Progenitor cell of endocrine pancreas (in vitro differentiated cells): ENCODE measurements at places on chromosomes 3 and 15. TPM values are rescaled to one million over a fixed set of nuclear protein-coding genes. Genes with fewer than 3 reads are reported as not detected.
A peak's percentile ranks its signal among the peaks of the same experiment; 100 is the strongest.

GRCh38 chr3:147886879-147887278 is 477.7 kb downstream of the ZIC1 start:
- H3K27me3 ChIP-seq = no peaks in the 10 kb centered on the region
- no peak overlapping the region for H3K4me3 ChIP-seq
- no peak overlapping the region for H3K27ac ChIP-seq
- peaks cover 1% of the 10 kb centered on the region for H3K36me3 ChIP-seq
- no peak for DNase-seq
- peaks cover 8% of the 10 kb centered on the region for H3K4me1 ChIP-seq

GRCh38 chr3:56629047-56629446 is 54.0 kb downstream of the TASOR start:
- DNase-seq = no peak
- H3K36me3 ChIP-seq = peaks cover 46% of the 10 kb centered on the region
- H3K4me3 ChIP-seq = peak overlapping the region; percentile 21
- H3K4me1 ChIP-seq = peaks cover 31% of the 10 kb centered on the region

- DNase-seq = no peak
- no peak overlapping the region for H3K4me3 ChIP-seq
- H3K27me3 ChIP-seq = no peaks in the 10 kb centered on the region
- H3K4me1 ChIP-seq = no peaks in the 10 kb centered on the region
- H3K27ac ChIP-seq = no peak overlapping the region
- peaks cover 100% of the 10 kb centered on the region for H3K36me3 ChIP-seq
These were observed 110.5 kb downstream of the SNRPN start for GRCh38 chr15:25065286-25065685.

DNA sequence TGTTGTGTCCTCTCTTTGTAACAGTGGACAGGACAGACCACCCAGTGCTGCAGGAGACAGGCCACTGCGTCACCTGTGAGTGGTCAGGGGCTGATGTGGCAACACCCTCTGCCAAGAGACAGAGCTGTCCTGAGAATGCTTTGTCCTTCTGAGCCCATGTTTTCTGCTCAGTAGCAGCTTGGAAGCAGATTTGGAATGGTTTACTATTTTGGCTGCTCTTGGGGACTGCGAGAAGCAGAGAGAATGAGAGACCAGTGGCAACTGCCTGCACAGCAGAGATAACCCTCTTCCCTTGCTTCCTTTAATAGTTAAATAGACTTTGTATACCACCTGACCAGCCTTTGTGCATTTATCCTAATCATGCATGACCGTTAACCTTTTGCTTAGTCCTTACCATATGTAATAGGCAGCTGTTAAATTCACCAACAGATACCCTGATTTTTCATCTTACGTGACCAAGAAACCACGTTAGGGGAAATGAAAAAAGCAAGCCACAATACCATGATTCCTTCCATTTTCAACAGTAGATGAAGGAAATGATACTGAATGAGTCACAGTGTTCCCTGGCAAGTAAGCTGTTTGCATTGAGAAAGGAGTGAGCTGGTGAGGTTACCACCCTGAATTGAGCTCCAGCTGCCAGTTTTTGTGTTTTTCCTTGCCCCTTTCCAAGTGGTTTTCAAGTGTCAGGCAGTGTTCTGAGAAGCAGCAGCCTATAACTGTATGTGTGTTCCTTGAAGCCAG is 35.5 kb downstream of the B3GALNT1 start:
- DNase-seq = no peak
- H3K27ac ChIP-seq = no peak overlapping the region
- H3K4me1 ChIP-seq = no peaks in the 10 kb centered on the region
- H3K36me3 ChIP-seq = peaks cover 2% of the 10 kb centered on the region
- H3K4me3 ChIP-seq = no peak overlapping the region

- DNase-seq = no peak
- H3K4me3 ChIP-seq = no peak overlapping the region
- peaks cover 7% of the 10 kb centered on the region for H3K36me3 ChIP-seq
These were observed 39.8 kb downstream of the LRRC49 start for GRCh38 chr15:70932397-70932796.

DNA sequence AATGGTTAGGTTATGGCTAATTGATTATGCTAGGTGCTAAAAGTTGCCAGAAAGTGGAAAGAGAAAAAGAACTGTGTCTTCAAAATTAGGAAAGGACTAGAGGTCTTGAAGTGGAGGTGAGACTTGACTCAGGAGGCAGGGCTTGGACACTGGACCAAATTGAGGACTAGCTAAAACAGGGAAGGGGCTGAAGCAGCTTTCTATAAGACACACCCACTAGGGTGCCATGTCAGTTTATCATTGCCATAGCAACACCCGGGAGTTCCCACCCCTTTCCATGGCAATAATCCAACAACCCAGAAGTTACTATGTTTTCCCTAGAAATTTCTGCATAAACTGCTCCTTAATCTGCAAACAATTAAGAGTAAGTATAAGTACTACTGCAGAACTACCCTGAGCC is 42.9 kb upstream of the MITF start:
- H3K4me1 ChIP-seq = peaks cover 5% of the 10 kb centered on the region
- no peak for DNase-seq
- no peak overlapping the region for H3K27ac ChIP-seq

GRCh38 chr15:56537881-56538280 is 72.9 kb upstream of the MNS1 start:
- no peak overlapping the region for H3K4me3 ChIP-seq
- no peak for DNase-seq
- no peaks in the 10 kb centered on the region for H3K27me3 ChIP-seq
- no peaks in the 10 kb centered on the region for H3K36me3 ChIP-seq
- H3K27ac ChIP-seq = no peak overlapping the region

DNA sequence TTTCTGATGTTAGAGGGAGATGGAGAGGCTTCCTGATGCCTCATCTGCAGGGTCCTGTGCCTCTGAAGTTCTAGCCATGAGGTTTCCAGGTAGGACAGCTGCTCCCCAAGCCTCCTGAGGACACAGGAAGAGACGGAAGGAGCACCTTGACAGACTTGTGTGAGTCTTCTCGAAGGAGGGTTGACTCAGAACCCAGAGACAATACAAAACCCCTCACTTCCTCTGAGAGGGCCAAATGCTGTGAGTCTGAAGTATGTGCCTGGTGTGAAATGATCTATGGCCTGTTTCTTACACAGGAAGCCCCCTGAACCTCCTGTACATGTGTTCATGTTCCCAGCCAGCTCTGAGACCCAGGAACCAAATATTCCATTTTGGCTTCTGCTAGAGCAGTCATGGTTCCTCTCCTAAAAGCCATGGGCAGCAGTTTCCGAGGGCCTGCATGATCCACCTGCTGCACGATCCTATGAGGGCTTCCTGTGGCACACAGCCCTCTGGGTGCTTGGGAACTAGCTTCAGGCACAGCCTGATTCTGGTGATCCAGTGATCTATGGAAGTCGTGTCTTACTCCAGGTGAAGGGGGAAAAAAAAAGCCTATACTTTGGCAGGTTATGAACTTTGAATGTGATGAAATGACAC is 62.2 kb downstream of the AAGAB start:
- no peaks in the 10 kb centered on the region for H3K27me3 ChIP-seq
- no peak overlapping the region for H3K4me3 ChIP-seq
- no peak for DNase-seq
- H3K4me1 ChIP-seq = no peaks in the 10 kb centered on the region
- H3K27ac ChIP-seq = no peak overlapping the region

GRCh38 chr3:125367403-125368230 is 7.5 kb downstream of the ZNF148 start:
- no peak overlapping the region for H3K27ac ChIP-seq
- H3K36me3 ChIP-seq = peaks cover 13% of the 10 kb centered on the region
- H3K27me3 ChIP-seq = no peaks in the 10 kb centered on the region
- peaks cover 29% of the 10 kb centered on the region for H3K4me1 ChIP-seq
- no peak overlapping the region for H3K4me3 ChIP-seq

GRCh38 chr15:74417225-74417624 is 16.5 kb downstream of the SEMA7A start:
- H3K27ac ChIP-seq = no peak overlapping the region
- H3K27me3 ChIP-seq = no peaks in the 10 kb centered on the region
- H3K4me3 ChIP-seq = no peak overlapping the region

Gene TP63
- total RNA-seq = 0.72 and 1.6 TPM in 2 replicates

Gene STXBP5L
- 8.5 and 11.1 TPM in 2 replicates for total RNA-seq

DNA sequence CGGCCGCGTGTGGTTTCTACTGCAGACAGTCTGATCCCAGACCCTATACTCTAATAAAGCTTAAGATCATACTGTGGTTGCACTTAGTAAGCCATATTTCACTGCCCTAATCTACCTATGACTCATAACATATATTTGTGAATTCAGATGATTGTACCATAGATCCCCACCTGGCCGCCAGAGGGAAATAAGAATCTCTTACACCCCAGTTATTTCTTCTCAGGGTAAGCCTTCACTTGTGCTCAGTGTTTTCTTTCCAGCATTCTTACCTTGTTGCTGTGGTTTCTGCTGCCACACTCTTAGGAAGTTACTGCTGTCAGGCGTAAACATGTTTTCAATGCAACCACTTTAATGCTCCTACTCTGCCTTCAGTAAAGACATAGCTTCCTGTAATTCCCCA is 105.9 kb downstream of the B3GALNT1 start:
- no peak for DNase-seq
- H3K4me1 ChIP-seq = no peaks in the 10 kb centered on the region
- no peak overlapping the region for H3K27ac ChIP-seq
- H3K36me3 ChIP-seq = peaks cover 6% of the 10 kb centered on the region

Gene GRAMD1C
- total RNA-seq = 1.7 and 2.4 TPM in 2 replicates

Gene CILP
- total RNA-seq = 0.22 and 0.29 TPM in 2 replicates

- H3K4me1 ChIP-seq = peaks cover 31% of the 10 kb centered on the region
- no peak overlapping the region for H3K4me3 ChIP-seq
- DNase-seq = no peak
- no peaks in the 10 kb centered on the region for H3K27me3 ChIP-seq
- H3K36me3 ChIP-seq = no peaks in the 10 kb centered on the region
These were observed 4.2 kb upstream of the CHRM5 start for GRCh38 chr15:33963831-33964664.
